Activated naive CD8-positive, alpha-beta T cell treated with anti-CD3 and anti-CD28 coated beads, Interleukin-2, amount 10 ng/mL, durations not matched to agents 7 days and 5 days (primary cell): ENCODE measurements at places on chromosomes 7 and 10.

- peak; percentile 54 for DNase-seq
These were observed 53.3 kb downstream of the DNAJB6 start for GRCh38 chr7:157389951-157390730.

DNA sequence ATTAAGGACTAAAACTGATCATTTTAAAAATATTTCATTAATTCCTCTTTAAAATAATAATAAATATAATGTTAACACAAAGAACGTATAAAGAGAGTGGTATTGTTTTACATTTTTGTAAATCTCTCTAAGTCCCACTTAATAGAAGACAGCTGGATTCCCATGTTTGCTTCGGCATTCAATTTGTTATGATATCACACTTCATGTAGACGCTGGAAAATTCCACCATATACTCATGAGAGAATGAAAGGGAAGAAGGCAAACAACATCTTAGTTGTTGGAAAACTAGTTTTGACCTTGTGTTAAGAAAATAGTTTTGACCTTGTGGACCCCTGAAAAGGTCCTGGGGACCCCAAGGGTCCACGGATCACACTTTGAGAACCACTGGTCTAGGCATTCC lies 85.3 kb upstream of the MGMT start:
- no peak for DNase-seq

- DNase-seq = no peak
These were observed 705.5 kb downstream of the POM121L12 start for GRCh38 chr7:53740971-53741370.

- no peak for DNase-seq
These were observed 66.7 kb downstream of the CREB3L2 start for GRCh38 chr7:137934941-137935883.

GRCh38 chr7:75880242-75880641 lies 1.4 kb downstream of the RHBDD2 start:
- DNase-seq = no peak

- DNase-seq = no peak
These were observed 146.5 kb upstream of the PRSS1 start for GRCh38 chr7:142602756-142603155.

GRCh38 chr10:71690094-71690720 lies 29.4 kb downstream of the C10orf105 start:
- DNase-seq = no peak

- no peak for DNase-seq
These were observed 282.8 kb upstream of the ZMIZ1 start for GRCh38 chr10:78785991-78786390.

DNA sequence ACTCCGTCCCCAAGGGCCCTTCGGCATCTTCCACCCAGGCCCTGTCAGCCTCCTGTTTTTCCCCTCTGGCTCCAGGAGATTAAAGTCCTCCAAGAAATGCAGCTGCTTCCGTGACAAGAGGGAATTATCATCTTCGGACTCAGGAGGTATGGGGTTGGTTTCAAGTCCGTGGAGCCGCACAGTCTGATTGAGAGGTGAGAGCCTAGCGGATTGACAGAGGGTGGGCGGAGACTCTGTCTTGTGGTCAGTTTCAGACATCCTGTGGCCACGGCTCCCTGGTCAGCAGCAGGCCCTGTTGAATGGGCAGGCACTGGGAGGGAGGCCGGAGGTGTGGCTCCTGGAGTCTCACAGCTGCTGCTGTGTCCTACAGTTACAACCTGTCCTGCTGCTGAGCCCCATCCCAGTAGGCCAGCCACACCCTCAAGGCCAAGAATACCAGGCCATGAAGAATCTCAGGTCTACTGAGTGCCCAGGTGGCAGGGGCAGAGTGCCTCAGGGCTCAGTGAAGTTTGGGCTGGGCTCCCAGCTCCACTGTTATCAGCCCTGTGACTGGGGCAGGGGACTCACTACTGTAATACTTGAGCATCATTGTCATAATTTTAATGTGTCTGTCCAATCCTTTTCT lies 49.3 kb upstream of the ZNF716 start:
- DNase-seq = no peak

- DNase-seq = no peak
These were observed 418.6 kb upstream of the NPVF start for GRCh38 chr7:25646726-25647413.

GRCh38 chr7:27344471-27344870 lies 101.9 kb downstream of the EVX1 start:
- no peak for DNase-seq

GRCh38 chr10:103986360-103986759 lies 19.4 kb downstream of the SLK start:
- no peak for DNase-seq

- no peak for DNase-seq
These were observed 11.6 kb downstream of the FRG2B start for GRCh38 chr10:133614830-133615580.

GRCh38 chr7:112010994-112011393 lies 195.2 kb downstream of the DOCK4 start:
- no peak for DNase-seq

DNA sequence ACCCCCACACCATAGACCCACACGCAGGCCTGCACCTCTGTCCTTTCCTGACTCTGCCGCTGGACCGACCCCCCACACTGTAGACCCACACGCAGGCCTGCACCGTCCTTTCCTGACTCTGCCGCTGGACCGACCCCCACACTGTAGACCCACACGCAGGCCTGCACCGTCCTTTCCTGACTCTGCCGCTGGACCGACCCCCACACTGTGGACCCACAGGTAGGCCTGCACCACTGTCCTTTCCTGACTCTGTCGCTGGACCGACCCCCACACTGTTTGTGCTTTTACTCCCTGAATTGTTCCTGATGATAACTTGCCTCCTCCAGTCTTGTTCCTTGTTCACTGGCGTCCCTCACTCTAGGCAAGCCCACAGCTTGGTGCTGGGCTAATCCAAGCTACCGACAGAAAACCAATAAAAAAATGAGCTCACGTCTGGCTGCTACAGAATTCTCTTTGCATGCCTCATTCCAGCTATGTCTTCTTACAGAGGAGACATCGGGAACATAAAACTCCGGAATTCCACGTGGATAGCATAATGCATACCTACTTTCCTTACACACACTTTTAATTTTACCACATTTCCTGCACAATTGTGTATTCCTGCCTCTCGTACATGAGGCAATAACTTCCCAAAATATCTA lies 494.3 kb downstream of the PTPRN2 start:
- DNase-seq = no peak

- no peak for DNase-seq
These were observed 531.7 kb downstream of the DNAJB9 start for GRCh38 chr7:109101332-109101731.

DNA sequence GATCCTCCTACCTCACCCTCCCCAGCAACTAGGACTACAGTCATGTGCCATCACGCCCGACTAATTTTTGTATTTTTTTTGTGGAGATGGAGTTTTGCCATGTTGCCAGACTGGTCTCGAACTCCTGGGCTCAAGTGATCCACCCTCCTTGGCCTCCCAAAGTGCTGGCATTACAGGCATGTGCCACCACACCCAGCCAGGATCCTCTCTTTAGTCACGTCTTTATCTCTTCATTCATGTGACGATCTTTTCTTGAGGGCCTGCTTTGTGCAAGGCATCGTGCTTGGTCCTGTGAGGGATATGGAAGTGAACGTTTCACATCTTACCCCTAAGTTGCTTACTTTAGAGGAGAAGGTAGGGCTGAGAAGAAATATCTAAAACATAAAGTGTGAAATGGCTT lies 21.6 kb downstream of the WBP1L start:
- DNase-seq = no peak

- no peak for DNase-seq
These were observed 158.3 kb upstream of the HDAC9 start for GRCh38 chr7:18337048-18337809.

- no peak for DNase-seq
These were observed 1128.7 kb downstream of the CNTNAP2 start for GRCh38 chr7:147245274-147245673.

- no peak for DNase-seq
These were observed 25.3 kb downstream of the EPHB4 start for GRCh38 chr7:100801833-100802568.

GRCh38 chr7:137835486-137836112 lies 11.2 kb downstream of the DGKI start:
- DNase-seq = no peak

- DNase-seq = no peak
These were observed 53.5 kb downstream of the DENND11 start for GRCh38 chr7:141648276-141649114.

GRCh38 chr7:82945056-82945455 lies 217.6 kb downstream of the PCLO start:
- no peak for DNase-seq

- DNase-seq = no peak
These were observed 8.0 kb downstream of the DMBT1 start for GRCh38 chr10:122568551-122568950.

GRCh38 chr10:921471-922414 lies 9.8 kb downstream of the LARP4B start:
- no peak for DNase-seq

DNA sequence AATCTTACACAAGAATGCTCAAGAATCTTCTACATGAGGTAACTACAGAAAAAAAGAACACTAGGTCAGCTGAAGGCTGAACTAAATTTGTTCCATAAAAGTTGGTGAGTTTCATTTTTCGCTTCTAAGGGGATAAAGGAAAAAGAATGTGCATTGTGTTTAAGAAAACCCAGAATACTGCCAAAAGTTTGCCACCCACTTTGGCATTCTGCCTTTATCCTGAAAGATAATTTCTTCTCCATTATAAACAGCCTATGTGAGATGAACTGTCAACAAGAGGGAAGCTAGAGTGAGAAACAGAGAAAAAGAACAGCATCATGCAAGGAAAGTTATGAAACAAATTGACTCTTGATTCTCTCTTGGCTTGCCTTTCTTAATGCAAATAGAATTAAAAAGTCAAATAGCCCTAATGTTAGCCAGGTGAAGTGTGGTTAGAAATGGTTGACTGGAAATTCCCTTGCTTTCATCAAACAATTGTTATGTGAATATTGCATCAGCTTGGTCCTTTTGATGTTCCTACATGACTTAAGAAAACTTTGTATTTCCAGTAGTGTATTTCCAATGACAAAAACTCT lies 25.8 kb downstream of the STEAP1 start:
- DNase-seq = no peak

DNA sequence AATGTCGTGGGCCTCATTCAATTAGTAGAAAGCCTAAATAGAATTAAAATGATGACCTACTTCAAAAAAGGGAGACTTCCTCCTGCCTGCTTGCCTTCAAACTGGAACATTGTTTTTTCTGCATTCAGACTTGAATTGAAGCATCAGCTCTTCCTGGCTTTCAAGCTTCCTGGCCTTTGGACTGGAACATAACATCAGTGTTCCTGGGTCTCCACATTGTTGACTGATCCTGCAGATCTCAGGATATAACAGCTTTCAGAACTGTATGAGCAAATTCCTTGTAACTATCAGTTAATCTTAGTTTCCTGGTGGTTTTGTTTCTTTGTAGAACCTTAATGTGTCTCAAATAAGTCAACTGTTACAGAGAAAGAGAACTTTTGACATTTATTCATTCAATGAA lies 18.6 kb downstream of the MAGI2 start:
- no peak for DNase-seq

DNA sequence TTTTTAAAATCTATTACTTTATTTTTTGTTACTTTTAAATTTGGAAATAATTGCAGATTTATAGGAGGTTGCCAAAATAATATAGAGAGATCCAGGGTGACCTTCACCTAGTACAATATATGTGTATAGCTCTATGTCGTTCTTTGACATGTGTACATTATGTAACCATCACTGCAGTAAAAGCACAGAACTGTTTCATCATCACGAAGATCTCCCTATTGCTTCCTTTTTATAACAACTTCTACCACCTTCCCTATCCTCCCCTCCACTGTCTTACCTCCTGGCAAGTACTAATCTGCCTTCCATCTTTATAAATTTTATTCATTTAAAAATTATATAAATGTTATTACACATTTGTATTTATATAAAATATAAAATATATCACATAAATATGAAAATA lies 251.0 kb downstream of the AUTS2 start:
- DNase-seq = no peak

DNA sequence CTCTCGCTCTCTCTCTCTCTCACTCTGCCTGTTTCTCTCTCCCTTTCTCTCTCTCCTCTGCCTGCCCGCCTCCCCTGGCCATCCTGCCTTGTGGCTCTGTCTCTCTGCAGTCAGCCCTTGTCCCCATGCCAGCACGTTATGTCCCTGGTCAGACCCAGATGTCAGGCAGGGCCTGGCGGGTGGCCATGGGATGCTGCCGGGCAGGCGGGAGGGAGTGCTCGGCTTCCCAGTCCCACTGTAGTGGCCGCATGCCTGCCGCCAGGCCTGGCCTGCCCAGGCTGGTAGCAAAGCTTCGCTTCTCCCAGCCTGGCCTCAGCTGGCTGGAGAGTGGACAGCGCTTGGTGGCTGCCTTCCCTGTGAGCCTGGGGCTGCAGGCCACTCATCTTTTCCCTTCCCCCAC lies 121.5 kb upstream of the ZNF716 start:
- no peak for DNase-seq

DNA sequence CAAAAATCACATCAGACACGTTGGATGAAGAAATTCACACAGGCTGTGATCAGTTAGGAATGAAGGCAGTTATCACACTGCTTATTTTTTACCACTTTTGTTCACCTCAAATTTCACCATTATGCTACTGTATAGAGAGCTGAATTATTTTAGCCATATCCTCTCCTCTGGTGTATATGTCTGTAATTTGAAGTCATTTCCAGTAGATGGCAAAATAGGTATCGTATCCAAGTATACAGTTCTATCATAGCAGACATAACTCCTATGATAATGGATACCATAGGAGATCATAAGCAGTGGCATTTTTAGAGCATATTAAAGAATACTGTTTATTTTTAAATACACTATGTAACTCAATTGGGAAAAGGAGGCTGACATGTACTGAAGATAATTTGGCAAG lies 909.7 kb downstream of the DNAJB9 start:
- DNase-seq = no peak

DNA sequence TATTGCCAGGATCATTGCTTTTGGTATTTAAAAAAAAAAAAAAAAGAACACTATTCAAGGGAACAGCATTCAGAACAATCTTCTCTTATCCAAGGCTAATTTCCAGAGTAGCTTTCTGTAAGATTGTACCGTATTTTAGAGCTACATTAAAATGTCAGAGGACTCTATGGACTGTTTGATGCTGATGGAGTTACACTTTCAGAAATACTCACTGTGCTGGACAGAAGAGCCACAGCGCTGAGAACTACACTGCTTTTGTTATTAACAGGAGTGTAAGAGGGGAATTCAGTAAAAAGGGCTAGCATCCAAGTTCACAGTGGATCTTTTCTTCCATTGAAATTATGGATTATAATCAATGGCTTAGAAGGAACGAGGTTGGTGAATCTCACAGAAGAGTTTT lies 247.7 kb downstream of the AHR start:
- DNase-seq = no peak

GRCh38 chr7:103699032-103699431 lies 253.0 kb upstream of the SLC26A5 start:
- no peak for DNase-seq

GRCh38 chr7:122619664-122620063 lies 79.3 kb downstream of the RNF133 start:
- DNase-seq = no peak

- no peak for DNase-seq
These were observed 331.9 kb downstream of the ACTR3B start for GRCh38 chr7:153091477-153091876.

GRCh38 chr10:114316744-114317143 lies 77.7 kb downstream of the VWA2 start:
- DNase-seq = no peak
